Stimulated activated CD4-positive, alpha-beta T cell treated with anti-CD3 and anti-CD28 coated beads, Interleukin-15, amount 100 ng/mL, for 48 hours (primary cell): ENCODE measurements at places on chromosomes 3 and 15.

GRCh38 chr15:40110866-40111550 lies 2.3 kb upstream of the BMF start:
- no peak for DNase-seq

DNA sequence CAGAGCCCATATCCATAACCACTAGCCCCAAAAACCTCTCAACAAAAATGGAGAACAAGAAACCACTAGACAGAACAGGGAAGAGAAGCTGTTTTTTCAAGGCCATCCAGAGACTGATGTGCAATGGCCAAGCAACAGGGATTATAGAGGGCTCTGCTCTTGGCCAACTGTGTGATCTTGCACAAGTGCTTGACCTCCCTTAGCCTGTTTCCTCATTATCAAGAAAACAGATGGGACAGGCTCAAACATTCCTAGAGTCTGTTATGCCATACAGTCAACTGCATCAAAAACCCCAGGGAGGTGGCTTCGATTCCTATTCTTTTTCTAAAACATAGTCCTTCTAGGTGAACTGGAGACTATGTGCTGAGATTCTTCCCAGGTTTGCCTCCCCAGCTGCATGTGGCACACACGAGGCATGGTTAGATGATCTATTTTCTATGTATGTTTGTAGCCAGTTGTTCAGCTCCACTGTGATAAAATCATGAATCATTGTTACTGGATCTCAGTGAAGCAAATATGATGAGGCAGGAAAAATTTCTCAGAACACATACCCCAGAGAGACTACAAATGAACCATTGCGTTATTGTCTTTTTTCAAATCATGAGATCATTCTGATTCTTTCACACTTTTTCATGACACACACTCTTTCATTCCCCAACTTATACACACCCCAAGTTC lies 132.9 kb upstream of the TGFBR2 start:
- no peak for DNase-seq

- DNase-seq, result no peak
Observed at GRCh38 chr3:106824856-106825255, 552.4 kb upstream of the CCDC54 start.

- no peak for DNase-seq
Observed at GRCh38 chr3:171994646-171995428, 44.5 kb upstream of the FNDC3B start.

- no peak for DNase-seq
Observed at GRCh38 chr15:90101130-90101968, 919 bp downstream of the IDH2 start.

GRCh38 chr3:97264180-97264579 lies 449.8 kb downstream of the EPHA6 start:
- DNase-seq, result no peak
